Activated naive CD8-positive, alpha-beta T cell treated with anti-CD3 and anti-CD28 coated beads, Interleukin-2, amount 50 U/mL, for 24 hours (primary cell): ENCODE measurements at places on chromosomes 3 and 15.

GRCh38 chr3:113626503-113627371 lies 69.7 kb downstream of the USF3 start:
- DNase-seq: peak; percentile 33

DNA sequence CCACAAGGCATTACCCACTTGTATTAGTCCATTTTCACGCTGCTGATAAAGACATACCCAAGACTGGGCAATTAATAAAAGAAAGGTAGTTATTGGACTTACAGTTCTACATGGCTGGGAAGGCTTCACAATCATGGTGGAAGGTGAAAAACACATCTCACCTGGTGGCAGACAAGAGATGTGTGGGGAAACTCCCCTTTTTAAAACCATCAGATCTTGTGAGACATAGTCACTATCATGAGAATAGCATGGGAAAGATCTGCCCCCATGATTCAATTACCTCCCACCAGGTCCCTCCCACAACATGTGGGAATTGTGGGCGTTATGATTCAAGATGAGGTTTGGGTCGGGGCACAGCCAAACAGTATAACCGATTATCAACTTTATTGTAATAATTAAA lies 17.0 kb upstream of the CMC1 start:
- DNase-seq: no peak

- no peak for DNase-seq
Measured at GRCh38 chr3:140249188-140249587, 314.2 kb downstream of the CLSTN2 start.

DNA sequence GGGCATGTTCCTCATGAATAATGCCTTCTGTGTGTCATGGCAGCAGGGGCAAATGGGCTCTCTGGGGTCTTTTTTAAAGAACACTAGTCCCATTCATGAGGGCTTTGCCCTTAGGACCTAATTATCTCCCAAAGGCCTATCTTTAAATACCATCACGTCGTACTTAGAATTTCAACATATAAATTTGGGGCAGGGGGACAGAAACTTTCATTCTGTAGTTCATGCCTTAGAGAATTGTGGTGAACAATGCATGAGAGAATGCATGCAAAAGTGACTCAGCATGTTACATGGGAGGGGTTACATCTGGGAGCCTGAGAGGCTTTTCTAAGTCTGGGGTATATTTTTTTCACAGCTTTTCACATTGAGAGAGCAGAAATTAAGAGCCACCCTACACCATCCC lies 208.5 kb upstream of the ROPN1 start:
- DNase-seq: no peak
